ENCODE measurements at places on chromosomes 11 and 22. TPM values are rescaled to one million over a fixed set of nuclear protein-coding genes. Genes with fewer than 3 reads are reported as not detected.

DNA sequence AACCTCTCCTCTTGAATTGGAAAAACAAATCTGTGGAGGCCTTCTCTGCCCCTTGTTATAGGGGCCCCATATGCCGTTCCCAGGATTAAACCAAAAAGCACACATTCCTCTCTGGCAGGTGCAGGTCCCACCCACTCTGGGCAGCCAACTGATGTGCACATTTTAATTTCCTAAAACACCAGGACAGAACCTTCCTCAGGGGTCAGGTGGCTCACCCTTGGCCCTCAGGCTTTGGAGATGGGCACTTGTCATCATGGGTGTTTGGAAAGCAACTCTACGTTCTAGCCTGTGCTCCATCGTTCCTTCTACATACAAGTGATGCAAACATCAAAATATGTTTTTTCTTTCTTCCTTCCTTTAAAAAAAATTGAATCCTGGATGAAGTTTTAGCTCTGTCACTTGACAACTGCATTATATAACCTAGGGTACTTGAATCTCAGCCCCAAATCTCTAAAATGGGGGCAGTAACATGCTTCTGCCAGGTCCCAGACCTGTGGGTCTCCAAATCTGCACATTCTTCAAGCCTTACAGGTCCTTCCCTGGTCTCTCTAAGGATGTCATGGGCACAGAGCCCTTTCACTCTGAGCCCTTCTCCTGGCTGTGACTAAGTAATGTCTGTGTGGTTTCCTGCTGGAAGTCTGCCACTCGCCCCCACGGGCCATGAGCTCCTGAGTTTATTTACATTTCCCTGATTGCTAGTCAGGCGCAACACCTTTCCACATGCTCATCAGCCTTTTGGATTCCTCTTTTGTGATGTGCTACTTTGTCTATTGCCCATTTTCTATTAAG lies 43.8 kb downstream of the KCNQ1OT1 start:
- peak; percentile 68 for DNase-seq
- H3K4me1 ChIP-seq, result no peaks in the 10 kb centered on the region
- H3K27me3 ChIP-seq, result no peaks in the 10 kb centered on the region
- H3K36me3 ChIP-seq, result no peaks in the 10 kb centered on the region
- H3K27ac ChIP-seq, result no peak overlapping the region

DNA sequence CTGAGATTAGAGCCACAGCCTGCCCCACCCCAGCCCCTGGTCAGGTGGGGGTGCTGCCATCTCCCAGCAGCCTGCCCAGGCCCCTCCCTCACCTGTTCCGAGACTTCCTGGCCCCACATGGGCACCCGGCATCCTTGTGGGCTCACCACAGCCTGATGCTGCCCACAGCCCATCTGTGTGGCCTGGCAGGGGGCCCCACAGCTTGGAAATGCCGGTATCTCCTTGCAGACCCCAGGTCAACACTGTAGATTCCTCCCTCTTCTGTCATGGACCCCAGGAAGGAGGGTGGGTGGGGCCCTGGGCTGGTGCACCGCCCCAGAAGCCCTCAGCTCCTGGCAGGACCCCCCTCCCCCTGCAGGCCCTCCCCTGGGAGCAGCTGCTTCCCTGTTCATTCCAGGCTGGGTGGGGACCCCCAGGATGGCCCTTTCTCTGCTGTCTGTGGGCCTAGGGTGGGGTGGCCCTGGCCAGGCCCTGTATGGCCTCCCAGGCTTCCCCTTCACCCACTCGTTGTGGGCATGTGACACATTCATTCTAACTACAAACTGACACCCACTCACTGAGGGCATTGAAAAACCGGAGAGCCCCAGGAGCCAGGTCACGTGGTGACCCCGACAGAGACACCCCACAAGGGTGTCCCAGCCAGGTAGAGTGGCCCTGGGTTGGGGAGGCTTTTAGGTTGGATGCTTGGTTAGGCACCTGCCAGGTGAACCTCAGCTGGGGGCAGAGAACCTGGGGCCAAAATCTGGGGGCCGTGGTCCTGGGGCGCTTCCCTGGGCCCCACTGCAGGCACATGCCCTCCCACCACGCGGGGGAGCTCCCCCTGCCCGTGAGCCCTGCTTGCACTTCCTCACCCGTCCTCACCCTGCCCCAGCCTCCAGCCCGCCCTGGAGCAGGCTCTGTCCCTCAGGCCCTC lies 44.1 kb upstream of the CCDC188 start:
- H3K36me3 ChIP-seq, result no peaks in the 10 kb centered on the region
- H3K4me3 ChIP-seq, result no peak overlapping the region
- no peak for DNase-seq
- no peaks in the 10 kb centered on the region for H3K4me1 ChIP-seq
- no peak overlapping the region for H3K27ac ChIP-seq
- no peaks in the 10 kb centered on the region for H3K27me3 ChIP-seq

GRCh38 chr11:88414981-88415413 lies 77.5 kb upstream of the CTSC start:
- no peak overlapping the region for H3K27ac ChIP-seq
- no peaks in the 10 kb centered on the region for H3K36me3 ChIP-seq
- no peaks in the 10 kb centered on the region for H3K27me3 ChIP-seq
- no peak overlapping the region for H3K4me3 ChIP-seq

- H3K4me3 ChIP-seq, result peak overlapping the region; percentile 39
- no peaks in the 10 kb centered on the region for H3K36me3 ChIP-seq
- H3K27me3 ChIP-seq, result peaks cover 5% of the 10 kb centered on the region
- H3K4me1 ChIP-seq, result peaks cover 8% of the 10 kb centered on the region
- DNase-seq, result no peak
- H3K27ac ChIP-seq, result no peak overlapping the region
Measured at GRCh38 chr22:45285263-45286058, 712 bp downstream of the UPK3A start.

The SGSM1 gene
- 1.2 TPM for total RNA-seq

The IGSF22 gene
- 0.17 TPM for total RNA-seq

The GAL3ST1 gene
- 1.8 TPM for total RNA-seq
